ENCODE measurements at places on chromosomes 5 and 9.

DNA sequence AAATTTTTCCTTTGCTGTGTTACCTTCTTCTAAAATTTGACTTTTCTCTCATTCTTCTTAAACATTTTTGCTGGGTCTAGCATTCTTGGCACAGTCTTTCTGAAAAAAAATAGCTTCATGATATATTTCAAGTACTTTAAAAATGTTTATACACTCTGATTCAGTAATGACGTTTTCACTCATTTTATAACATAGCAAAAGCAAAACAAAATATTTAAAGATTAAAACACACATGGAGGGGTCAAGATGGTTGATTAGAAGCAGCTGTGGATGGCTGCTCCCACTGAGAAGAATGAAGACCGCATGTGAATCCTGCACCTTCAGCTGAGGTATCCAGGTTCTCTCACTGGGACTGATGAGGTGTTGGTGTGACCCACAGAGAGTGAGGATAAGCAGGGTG lies 188.2 kb downstream of the SGCD start:
- no peak for DNase-seq

- DNase-seq, result no peak
Observed at GRCh38 chr9:134288746-134289145, 37.5 kb upstream of the RXRA start.

DNA sequence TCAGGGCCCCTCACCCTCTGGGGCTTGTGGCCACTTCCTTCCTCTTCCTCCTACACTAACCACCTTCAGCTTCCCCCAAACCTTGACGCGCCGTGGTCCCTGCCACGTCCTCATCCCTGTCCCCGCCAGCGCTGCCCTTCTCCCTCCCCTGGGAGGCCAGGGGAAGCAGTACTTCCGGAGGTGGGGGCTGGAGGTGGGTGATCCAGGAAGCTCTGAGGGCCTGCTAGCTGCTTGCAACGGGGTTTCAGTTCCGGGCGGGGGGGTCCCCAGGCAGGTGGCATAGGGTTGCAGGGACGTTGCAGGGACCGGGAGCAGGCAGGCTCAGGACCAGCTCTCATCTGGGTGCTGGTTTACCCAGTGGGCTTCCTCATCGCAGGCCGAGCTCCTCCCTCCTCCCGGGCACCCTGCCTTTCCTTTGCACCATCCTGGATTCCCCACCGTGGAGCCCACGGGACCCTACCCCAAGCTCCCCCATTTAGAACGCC lies 70.0 kb downstream of the RXRA start:
- no peak for DNase-seq

DNA sequence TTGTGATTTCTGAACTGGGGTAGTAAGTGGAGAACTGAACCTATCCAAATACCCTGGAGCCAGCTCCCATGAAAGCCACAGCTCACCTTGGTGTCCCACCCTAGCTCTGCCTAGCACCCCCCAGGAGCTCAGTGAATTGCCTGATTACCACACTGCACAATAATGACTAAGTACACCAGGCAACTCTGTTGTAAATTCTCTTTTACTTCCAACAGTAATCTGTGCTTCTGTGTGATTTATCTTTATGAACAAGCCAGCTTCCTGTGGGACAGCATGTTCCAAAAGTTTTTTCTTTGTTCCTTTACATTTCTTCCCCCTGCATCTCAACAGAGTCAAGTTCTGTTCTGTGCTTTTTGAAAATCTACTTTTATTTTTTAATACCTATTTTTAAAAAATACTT lies 22.1 kb upstream of the GRPEL2 start:
- no peak for DNase-seq

DNA sequence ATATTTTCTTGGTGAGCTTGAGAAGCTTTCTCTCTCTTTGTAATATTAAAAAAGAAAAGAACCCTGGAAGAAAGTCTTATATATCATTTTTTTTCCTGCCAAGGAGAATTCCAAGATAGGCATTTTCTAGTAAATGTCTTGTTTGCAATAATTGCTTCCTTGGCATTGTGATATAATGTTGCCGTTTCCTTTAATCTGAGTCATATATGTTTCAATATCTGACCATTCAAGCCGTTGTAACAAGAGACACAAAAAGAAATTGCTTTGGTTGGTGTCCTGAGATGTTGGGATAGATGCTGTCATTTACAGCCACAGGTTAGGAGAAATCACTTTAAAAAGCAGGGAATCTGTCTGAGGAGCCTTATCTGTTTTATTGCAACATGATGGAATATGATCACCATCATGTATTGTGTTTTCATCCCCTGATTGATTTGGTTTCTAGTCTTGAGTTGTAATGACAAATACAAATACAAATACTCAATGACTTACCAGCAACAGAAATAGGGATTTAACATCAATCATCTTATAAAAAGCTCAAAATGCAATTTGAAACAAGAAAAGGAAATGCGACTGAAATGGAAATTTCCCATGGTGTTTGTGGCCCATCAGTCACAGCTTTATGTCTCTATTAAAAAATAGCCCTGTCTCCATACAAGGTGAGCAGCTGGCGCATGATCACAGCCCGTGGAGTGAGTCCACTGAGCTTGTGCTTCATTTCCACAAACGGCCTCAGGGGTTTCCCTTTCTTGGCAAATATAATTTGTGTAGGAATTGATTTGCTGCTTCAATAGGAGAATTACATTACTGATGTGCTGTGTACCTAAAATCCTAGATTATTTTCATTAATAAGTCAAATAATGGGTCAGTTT lies 250.1 kb upstream of the TRPC7 start:
- DNase-seq, result no peak

DNA sequence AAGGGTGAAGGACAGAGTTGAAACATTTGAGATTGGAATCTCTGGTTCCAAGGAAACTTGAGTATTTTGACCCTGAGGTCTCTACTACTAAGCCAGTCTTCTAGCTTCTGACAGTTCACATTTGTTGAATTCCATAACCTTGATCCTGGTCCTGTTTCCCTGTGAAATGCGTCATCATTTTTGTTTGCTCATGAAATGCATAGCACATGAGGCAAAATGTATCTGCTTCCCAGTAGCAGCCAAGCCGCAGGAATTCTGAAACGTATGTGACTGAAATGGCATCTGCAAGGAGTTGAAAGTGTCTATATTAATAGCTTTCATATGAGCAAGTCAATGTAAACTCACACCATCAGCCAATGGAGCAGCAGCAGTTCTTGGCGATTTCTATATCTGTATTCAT lies 307.9 kb downstream of the CSNK1G3 start:
- DNase-seq, result no peak

GRCh38 chr5:173055722-173055982 lies 500 bp upstream of the CREBRF start:
- no peak for DNase-seq

- DNase-seq, result no peak
Observed at GRCh38 chr5:56212130-56212879, 20.8 kb downstream of the ANKRD55 start.

DNA sequence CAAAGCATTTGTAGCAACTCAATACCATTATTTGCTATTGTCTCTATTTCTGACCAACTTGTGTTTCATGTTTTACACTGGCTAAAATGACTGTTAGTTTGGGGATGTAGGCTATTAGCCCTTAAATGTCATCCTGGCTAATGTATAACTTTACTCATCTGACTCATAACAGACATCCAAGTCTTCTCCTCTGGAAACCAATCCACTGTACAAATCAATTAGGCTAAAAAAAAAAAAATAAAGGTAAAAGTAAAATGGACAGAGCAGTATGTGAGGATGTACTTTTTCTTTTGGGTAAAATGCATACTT lies 20.6 kb downstream of the MEGF9 start:
- no peak for DNase-seq

DNA sequence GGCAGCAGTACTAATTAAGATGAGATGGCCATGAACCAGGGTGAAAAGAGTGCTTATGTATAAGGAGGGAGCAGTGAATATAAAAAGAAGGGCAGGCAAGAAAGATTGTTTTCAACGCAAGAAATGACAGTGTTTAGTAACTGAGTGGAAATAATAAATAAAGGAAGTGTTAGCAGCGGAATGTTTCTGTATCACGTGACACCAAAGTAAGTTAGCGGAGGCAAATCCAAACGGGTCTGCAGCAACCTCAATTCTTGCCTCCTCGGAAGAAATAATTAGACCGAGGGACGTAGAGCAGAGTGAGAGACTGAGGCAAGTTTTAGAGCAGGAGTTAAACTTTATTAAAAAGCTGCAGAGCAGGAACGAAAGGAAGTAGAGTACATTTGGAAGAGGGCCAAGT lies 15.4 kb upstream of the GAS1 start:
- DNase-seq, result no peak

GRCh38 chr5:86890375-86890774 lies 272.6 kb downstream of the COX7C start:
- DNase-seq, result no peak

- DNase-seq, result no peak
Observed at GRCh38 chr5:124936626-124936933, 190.1 kb upstream of the ZNF608 start.

DNA sequence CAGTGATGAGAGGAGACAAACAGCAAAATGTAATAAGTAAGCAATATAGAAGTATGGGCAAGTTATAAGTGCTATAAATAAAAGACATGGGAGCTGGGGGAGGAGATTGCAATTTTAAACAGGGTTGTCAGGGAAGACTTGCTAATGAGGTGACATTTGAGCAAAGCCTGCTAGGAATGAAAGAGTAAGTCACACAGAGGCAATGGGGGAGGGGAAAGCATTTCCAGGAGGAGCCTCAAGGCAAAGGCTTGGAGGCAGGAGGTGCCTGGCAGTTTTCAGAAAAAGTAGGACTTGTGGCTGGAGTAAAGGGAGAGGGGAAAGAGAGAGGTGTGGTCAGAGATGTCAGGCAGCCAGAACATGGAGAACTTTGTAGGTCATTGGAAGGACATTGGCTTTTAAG lies 124.4 kb upstream of the NMUR2 start:
- DNase-seq, result no peak

DNA sequence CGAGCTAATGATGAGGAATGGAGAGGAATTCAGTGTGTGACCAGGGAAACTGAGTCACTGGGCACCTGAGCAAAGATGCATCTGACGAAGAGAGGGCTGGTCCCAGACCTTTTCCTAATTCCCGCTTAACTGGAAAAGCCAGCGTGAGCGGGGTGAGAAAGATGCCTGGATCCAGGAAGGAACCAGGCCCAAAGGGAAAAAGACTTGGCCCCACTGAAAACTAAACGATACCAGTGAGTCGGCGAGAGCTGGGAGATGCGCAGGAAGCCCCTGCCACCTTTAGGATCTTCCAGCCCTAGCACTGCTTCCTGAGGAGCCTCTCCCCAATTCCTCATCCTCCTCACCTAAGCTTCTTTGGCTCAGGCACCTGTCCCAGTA lies 499 bp upstream of the FCHSD1 start:
- no peak for DNase-seq

DNA sequence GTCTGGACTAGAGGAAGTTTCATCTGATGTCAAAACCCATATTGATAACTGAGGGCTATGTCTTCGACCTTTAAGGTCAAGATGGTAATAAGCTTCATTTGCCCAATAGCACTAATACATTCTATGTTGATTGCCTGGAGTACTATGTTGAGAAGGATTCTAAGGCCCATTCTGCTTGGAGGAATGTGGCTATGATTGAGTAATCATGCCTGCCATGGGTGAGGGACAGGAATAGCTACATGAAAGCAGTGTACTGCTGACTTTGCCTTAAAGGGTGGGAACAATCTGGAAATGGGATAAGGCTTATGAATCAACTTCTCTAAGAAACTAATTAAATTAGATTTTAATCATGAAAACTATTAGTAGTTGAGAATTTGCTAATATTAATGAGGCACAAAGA lies 13.6 kb downstream of the NNT start:
- no peak for DNase-seq

- peak; percentile 23 for DNase-seq
Observed at GRCh38 chr5:68435611-68436010, 220.1 kb downstream of the PIK3R1 start.

GRCh38 chr9:117783828-117784227 lies 79.6 kb downstream of the TLR4 start:
- DNase-seq, result no peak

DNA sequence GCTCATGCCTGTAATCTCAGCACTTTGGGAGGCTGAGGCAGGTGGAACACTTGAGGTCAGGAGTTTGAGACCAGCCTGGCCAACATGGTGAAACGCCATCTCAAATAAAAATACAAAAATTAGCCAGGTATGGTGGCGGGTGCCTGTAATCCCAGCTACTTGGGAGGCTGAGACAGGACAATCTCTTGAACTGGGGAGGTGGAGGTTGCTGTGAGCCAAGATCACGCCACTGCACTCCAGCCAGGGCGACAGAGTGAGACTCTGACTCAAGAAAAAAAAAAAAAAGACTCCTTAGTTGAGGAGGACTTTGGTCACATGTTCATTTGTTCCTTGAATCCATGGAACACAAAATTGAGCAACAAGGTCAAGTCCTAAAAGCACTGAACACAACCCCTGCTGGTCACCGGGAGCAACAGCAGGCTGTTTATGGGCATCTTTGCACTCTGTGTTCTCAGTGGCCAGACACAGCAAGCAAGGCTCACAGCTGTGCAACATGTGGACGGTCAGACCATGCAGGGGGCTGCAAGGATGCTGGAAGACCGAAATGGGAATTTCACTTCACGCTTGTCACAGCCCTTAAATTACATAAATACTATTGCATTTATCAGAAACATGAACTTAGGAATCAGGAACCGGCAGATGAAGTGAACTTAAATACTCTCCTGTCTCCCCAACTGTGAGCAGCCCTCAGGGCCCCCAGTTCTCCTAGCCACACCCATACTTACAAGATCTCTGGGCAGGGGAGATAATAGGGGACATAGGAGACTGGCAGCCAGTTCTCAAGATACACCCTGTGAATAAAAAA lies 2.8 kb downstream of the GBGT1 start:
- peak; percentile 20 for DNase-seq

- DNase-seq, result no peak
Observed at GRCh38 chr9:103713631-103714030, 380.5 kb upstream of the SMC2 start.

GRCh38 chr9:133126697-133127339 lies 5.8 kb upstream of the RALGDS start:
- no peak for DNase-seq

DNA sequence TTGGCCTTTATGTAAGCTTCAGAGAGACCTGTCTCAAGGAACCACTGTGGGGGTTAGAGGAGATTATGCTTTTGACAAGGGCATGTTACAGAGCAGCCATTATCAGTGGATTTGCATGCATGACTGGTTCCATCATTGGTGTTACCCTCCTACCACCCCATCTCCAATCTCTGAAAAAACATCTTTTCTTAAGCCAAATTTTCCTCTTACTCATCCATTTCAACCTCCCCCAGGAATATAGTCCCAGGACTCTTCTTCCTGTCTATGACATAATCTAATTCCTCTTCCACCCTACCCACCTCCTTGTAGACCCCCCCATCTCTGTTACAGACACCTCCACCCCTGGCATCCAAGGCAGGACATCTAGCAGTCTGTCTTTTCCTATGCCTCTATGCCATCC lies 33.1 kb upstream of the ADRB2 start:
- no peak for DNase-seq
